8988T (cell line): ENCODE measurements at places on chromosomes 2 and 18.

DNA sequence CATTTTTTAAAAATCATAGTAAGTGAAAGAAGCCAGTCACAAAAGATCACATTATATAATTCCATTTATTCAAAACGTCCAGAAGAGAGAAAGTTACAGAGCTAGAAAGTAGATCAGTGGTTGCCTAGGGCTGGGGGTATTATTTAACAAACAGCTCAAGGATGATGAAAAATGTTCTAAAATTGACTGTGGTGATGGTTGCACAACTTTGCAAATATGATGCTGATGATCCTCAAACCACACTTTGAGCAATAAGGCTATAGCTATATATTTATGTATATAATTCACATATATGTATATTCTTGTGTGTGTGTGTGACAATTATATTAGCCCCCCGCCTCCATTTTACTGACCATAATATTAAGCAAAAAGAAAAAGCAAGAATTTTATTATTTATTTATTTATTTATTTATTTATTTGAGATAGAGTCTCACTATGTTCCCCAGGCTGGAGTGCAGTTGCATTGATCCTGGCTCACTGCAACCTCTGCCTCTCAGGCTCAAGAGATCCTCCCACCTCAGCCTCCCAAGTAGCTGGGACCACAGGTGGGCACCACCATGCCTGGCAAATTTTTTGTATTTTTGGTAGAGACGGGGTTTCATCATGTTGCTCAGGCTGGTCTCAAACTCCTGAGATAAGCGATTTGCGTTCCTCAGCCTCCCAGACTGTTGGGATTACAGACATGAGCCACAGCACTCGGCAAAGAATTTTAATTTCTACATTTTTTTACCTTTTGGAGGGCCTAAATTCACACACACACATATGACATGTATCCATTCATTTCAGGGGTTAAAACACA, 1.9 kb downstream of the WDR12 start:
- no peak for DNase-seq

DNA sequence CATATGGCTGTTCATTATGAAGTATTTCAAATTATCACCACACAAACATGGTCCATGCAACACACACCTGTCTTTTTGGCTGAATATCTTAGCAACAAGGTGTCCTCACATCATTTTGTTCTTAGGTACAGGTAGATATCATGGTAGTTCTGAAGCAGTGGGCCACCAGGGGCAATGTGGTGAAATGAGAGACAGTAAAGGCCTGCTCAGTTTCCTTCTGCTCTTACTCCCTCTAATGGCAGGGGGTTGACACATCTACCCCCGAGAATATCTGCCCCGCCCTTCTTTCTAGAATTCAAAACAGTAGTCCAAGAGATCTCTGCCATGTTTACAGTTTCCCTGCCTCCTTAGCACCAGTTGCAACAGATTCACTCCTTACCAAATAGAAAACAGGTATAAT, 147.0 kb upstream of the KLHL14 start:
- peak; percentile 6 for DNase-seq

DNA sequence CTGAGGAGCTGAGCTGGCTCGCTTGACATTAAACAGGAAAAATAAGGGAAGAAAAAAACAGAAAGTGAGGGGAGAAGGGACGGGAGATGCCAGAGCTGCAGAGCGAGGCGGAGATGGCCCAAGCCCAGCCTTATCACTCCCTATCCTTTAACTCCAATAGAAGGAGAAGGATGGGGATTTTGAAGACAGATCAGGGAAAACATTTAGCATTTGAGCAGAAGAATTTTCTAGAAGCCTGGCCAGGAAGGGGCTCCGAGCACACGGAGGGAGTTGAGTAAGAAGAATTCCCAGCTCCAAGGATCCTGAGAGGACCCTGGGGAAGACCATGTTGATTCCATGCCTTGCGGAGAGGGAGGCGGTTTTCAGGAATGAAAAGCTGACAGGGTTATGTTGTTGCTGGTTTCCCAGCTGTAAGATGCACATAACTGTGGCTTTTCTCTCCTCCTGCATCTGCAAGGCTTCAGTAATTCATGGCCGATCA, 35.6 kb downstream of the TWIST2 start:
- DNase-seq = no peak

- DNase-seq = no peak
Measured at GRCh38 chr2:84467389-84467788, 8.3 kb upstream of the SUCLG1 start.

GRCh38 chr18:79383388-79384056, 12.2 kb upstream of the NFATC1 start:
- DNase-seq = no peak

DNA sequence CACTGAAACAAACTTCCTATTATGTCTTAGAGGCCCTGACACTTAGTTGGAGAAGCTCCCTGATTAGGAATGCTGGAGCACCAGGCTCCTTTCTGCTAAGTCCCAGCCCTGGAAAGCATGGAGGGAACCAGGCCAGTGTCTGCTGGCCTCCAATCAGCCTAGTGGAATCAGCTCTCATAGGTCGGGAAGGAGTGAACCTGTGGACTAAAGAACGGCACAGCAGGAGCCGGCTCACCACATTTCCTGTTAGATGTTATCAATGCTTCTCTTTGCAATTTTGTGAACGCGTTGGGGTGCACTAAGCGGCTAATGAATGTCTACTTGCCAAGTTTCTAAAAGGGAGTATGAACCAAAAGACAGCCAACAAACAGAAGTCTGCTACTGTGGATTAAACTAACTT, 296.6 kb downstream of the NAPG start:
- no peak for DNase-seq

GRCh38 chr2:8234757-8235374, 447.0 kb upstream of the ID2 start:
- no peak for DNase-seq

GRCh38 chr2:128345436-128346165, 26.9 kb upstream of the HS6ST1 start:
- DNase-seq = no peak

GRCh38 chr2:58767828-58768714, 526.9 kb upstream of the FANCL start:
- no peak for DNase-seq

DNA sequence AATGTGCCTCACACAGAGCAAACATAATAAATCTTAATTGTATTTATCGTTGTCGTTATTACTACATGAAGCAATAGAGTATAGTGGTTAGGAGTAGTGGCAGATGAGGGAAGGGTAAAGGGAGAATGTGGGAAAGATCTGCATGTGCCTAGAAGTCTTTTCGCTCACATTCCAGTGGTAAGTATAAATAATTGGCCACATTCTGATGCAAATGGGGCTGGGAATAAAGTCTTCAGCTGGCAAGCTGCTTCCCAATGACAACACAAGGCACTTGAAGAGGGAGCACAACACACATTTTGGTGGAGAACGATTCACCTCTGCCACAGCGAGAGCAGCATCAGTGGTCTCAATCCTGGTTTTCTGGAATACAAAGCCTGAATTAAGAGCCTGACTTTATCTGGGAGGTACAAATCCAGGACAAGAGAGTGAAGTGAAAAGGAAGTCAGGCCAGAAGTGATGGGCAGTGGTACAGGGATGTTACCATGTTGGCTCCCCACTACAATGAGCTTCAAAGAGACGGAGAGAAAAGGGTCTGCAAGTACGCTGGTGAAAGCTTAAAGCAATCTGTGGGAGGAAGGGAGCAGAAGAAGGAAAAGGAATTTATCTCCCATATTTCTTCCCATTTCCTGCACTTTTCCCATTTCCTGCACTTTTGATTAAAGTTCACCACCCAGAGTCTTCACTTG, 112.3 kb downstream of the ARHGAP15 start:
- DNase-seq = no peak

DNA sequence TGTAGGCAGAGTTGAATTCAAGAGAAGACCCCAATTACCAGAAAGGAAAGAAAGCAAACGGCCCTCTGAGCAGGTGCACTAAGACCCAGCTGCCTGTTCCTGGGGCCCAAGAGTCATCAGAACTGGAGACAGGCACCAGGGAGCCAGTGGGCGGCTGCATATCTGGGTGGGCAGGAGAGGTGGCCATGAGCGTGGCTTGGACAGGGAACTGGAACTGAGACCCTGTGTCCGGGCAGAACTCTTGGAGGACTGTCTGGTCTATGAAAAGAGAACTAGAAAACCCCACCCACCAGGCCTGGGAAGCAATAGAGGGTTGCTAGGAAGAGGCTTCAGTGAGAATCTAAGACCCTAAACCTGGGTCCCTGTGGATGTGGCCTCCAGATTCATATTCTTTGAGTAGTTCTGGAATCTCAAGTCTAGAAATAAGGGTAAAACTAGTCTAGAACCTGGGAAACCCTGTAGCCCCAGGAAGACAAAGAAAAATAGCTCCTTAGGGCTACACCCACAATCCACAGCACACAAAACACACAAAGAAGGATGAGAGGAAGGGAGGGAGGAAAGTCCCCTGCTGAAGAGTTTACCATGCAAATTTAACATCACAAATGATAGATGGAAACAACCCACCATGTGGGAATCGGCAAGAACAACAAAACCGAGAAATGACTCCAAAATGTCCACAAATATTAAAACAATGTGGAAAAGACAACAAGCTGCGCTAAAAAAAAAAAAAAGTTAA, 147.0 kb downstream of the HDAC4 start:
- DNase-seq = no peak
